ENCODE measurements at places on chromosomes 12 and 14. TPM values are rescaled to one million over a fixed set of nuclear protein-coding genes. Genes with fewer than 3 reads are reported as not detected.

Gene SLC7A8
- polyA plus RNA-seq: 0.33 TPM

Gene ABHD12B
- not detected for polyA plus RNA-seq

Gene KRT78
- polyA plus RNA-seq: not detected

Gene KLRF2
- polyA plus RNA-seq: not detected

DNA sequence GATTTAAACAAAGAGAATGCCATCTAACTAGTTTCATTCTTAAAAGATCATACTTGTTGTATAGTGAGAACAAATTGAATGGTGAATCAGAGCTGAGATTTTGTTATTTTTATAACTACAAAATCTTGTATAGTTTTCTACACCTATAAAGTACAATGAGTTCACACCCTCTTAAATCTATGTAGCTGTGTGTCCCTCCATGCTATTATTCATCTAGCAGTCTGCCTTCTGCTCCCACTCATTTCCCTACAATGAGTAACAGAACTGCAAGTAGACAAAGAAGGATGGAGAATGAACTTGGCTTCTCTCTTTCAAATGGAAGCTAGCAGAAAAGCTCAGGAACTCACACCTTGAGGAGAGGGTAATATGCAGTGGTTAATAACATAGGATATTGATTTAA is 7.1 kb downstream of the IFNG-AS1 start:
- no peak for DNase-seq

DNA sequence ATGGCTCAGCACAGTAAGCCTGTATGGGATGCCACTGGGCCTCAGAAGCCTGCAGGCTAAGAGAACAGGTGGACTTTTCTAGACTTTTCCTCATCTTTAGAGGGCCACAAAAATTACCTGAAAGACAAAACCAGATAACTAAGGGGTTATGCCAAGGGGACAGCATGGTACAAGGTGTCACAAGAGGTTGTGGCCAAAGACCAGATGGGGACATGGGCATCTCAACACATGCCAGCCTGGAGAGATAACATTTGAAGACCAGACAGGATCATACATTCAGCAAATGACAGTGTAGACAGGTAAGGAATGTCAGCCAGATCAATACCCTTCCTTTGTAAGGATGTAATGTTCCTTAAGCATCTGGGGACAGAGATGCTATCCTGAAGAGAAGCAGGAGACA is 8.9 kb upstream of the CRY1 start:
- no peak for DNase-seq
